ENCODE measurements at places on chromosomes 16 and 17. TPM values are rescaled to one million over a fixed set of nuclear protein-coding genes. Genes with fewer than 3 reads are reported as not detected.

Gene KRTAP9-3
- total RNA-seq = not detected

GRCh38 chr17:50605429-50605828, 29.3 kb upstream of the ABCC3 start:
- peaks cover 15% of the 10 kb centered on the region for H3K27me3 ChIP-seq
- H3K4me3 ChIP-seq = no peak overlapping the region
- no peak overlapping the region for H3K27ac ChIP-seq
- no peak for DNase-seq

- no peak overlapping the region for H3K27ac ChIP-seq
- no peak overlapping the region for H3K4me3 ChIP-seq
- H3K36me3 ChIP-seq = no peaks in the 10 kb centered on the region
- no peak for DNase-seq
Measured at GRCh38 chr17:36151891-36152638, 24.4 kb downstream of the TBC1D3B start.

Gene NGFR
- 131 TPM for total RNA-seq

DNA sequence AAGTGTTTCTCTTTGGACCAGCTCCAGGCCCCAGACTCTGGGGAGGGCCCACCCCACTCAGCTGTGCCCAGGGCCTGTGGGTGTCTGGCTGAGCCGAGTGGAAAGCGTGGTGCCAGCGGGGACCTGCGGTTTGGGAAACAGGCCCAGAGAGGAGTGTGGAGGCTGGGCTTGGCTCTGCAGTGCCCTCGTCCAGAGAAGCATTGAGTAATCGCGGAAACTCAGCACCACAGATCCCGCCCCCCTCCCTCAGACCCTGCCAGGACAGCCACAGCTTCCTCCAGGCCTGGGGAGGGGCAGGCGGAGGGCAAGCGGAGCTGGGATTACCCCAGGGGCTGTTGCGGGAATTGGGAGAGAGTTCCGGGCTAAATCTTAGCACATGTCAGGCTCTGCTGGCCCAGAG, 14.6 kb upstream of the PITPNA start:
- H3K27ac ChIP-seq = no peak overlapping the region
- H3K36me3 ChIP-seq = no peaks in the 10 kb centered on the region
- no peak for DNase-seq
- peaks cover 5% of the 10 kb centered on the region for H3K27me3 ChIP-seq
- H3K4me1 ChIP-seq = peaks cover 8% of the 10 kb centered on the region

GRCh38 chr17:65181237-65182061, 44.3 kb downstream of the RGS9 start:
- H3K36me3 ChIP-seq = no peaks in the 10 kb centered on the region
- peaks cover 2% of the 10 kb centered on the region for H3K27me3 ChIP-seq
- DNase-seq = no peak

Gene FUS
- 473 TPM for total RNA-seq

GRCh38 chr17:10920558-10921108, 82.7 kb upstream of the PIRT start:
- H3K4me3 ChIP-seq = no peak overlapping the region
- H3K36me3 ChIP-seq = no peaks in the 10 kb centered on the region
- H3K27me3 ChIP-seq = no peaks in the 10 kb centered on the region
- peaks cover 3% of the 10 kb centered on the region for H3K4me1 ChIP-seq
- peak; percentile 45 for DNase-seq

- peaks cover 14% of the 10 kb centered on the region for H3K4me1 ChIP-seq
- H3K4me3 ChIP-seq = peak overlapping the region; percentile 34
- no peaks in the 10 kb centered on the region for H3K36me3 ChIP-seq
- H3K27ac ChIP-seq = no peak overlapping the region
Measured at GRCh38 chr17:1186923-1187771, 7.4 kb upstream of the ABR start.

DNA sequence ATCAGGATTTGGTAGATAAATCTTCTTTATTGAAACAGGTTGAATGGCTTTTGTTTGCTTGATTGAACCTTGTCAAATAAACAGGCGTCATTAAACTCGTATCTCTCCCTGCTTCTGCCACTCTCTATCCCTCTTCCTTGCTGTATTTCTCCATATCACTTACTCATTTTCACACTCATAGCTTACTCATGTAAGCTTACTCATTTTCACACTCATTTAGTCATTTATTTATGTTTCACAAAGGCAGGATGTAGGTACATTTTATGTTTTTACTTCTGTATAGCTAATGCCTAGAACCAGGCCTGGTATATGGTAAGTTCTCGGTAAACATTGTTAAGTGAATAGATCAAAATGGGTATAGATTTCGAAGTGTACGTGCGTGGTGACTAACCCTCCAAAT, 450.0 kb downstream of the PMP22 start:
- H3K4me1 ChIP-seq = no peaks in the 10 kb centered on the region
- H3K27ac ChIP-seq = no peak overlapping the region
- H3K36me3 ChIP-seq = no peaks in the 10 kb centered on the region
- no peak for DNase-seq
- H3K27me3 ChIP-seq = peaks cover 2% of the 10 kb centered on the region

DNA sequence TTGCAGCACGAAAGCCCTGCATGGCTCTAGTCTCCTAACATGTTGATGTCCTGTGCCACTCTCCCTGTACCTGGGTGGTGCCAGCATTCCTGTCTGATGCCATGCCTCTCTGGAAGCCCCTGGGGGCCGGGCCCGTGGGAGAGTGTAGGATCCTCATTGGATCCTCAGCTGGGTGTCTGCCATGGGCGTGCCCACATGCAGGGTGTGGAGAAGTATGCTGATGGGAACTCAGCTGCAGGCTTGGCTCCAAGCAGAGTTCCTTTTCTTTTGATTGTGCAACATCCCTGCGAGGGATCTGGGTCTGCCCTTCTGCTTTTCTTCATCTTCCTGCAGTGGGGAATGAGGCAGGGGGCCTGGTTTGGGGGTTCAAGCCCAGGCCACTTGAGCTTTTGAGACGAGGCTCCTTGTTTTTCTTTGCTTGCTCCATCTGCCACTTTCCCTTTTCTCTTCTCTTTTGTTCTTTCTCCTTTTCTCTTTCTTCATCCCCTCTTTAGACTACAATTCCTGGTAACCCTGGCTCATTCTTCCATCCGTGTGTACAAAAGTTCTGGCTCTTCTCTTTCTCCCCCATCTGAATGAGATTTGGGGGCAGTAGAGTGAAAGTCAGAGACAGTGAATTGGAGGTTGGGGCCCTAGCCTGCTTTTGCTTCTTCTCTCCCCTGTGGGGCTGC, 32.9 kb downstream of the KSR1 start:
- H3K27ac ChIP-seq = peak overlapping the region; percentile 62
- no peak for DNase-seq
- H3K27me3 ChIP-seq = peaks cover 17% of the 10 kb centered on the region
- H3K4me1 ChIP-seq = peaks cover 63% of the 10 kb centered on the region
- H3K36me3 ChIP-seq = no peaks in the 10 kb centered on the region
- peak overlapping the region; percentile 80 for H3K4me3 ChIP-seq

- peaks cover 8% of the 10 kb centered on the region for H3K4me1 ChIP-seq
- no peaks in the 10 kb centered on the region for H3K36me3 ChIP-seq
- H3K27me3 ChIP-seq = peaks cover 5% of the 10 kb centered on the region
- no peak overlapping the region for H3K4me3 ChIP-seq
Measured at GRCh38 chr17:28466521-28467048, 6.9 kb upstream of the SLC13A2 start.

DNA sequence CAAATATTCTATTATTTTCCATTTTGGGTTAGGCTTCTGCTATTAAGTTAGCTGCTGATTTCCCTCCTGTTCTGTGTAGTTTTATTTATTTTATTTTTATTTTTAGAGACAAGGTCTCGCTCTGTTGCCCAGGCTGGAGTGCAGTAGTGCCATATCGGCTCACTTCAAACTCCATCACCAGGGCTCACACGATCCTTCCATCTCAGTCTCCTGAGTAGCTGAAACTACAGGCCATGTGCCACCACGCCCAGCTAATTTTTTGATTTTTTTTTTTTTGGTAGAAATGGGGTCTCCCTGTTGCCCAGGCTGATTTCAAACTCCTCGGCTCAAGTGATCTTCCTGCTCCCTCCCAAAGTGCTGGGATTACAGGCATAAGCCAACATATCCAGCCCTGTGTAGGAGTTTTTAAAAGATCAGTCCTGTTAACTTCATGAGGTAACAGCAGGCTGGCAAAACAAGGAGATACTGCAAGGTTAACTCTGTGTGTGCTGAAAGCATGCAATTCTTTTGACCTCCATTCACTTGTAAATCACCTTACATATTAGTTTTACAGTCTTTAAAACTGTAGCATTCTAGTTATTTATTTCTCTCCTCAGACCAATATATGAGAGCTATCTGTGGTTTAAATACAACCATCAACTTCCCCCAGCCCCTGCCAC, 63.2 kb downstream of the SSH2 start:
- peaks cover 25% of the 10 kb centered on the region for H3K4me1 ChIP-seq
- DNase-seq = no peak
- no peak overlapping the region for H3K4me3 ChIP-seq

Gene METTL26
- 63.6 TPM for total RNA-seq

Gene CD300E
- total RNA-seq = not detected

- H3K4me1 ChIP-seq = no peaks in the 10 kb centered on the region
- DNase-seq = no peak
Measured at GRCh38 chr16:3935921-3936320, 55.4 kb upstream of the CREBBP start.

- DNase-seq = no peak
- peaks cover 4% of the 10 kb centered on the region for H3K36me3 ChIP-seq
- H3K27ac ChIP-seq = no peak overlapping the region
- peaks cover 5% of the 10 kb centered on the region for H3K27me3 ChIP-seq
- H3K4me3 ChIP-seq = no peak overlapping the region
Measured at GRCh38 chr16:16146380-16147315, 76.6 kb downstream of the ABCC6 start.

GRCh38 chr17:37699285-37699973, 45.4 kb downstream of the HNF1B start:
- H3K27ac ChIP-seq = no peak overlapping the region
- DNase-seq = no peak
- peaks cover 1% of the 10 kb centered on the region for H3K27me3 ChIP-seq
- no peak overlapping the region for H3K4me3 ChIP-seq
- no peaks in the 10 kb centered on the region for H3K36me3 ChIP-seq
- H3K4me1 ChIP-seq = no peaks in the 10 kb centered on the region

GRCh38 chr16:81279392-81279791, 35.4 kb upstream of the GAN start:
- no peak overlapping the region for H3K27ac ChIP-seq
- no peaks in the 10 kb centered on the region for H3K4me1 ChIP-seq
- no peak for DNase-seq

Gene PNMT
- not detected for total RNA-seq

- H3K4me1 ChIP-seq = no peaks in the 10 kb centered on the region
- no peak overlapping the region for H3K4me3 ChIP-seq
- DNase-seq = no peak
- no peak overlapping the region for H3K27ac ChIP-seq
Measured at GRCh38 chr16:68884401-68884800, 41.1 kb downstream of the TANGO6 start.

DNA sequence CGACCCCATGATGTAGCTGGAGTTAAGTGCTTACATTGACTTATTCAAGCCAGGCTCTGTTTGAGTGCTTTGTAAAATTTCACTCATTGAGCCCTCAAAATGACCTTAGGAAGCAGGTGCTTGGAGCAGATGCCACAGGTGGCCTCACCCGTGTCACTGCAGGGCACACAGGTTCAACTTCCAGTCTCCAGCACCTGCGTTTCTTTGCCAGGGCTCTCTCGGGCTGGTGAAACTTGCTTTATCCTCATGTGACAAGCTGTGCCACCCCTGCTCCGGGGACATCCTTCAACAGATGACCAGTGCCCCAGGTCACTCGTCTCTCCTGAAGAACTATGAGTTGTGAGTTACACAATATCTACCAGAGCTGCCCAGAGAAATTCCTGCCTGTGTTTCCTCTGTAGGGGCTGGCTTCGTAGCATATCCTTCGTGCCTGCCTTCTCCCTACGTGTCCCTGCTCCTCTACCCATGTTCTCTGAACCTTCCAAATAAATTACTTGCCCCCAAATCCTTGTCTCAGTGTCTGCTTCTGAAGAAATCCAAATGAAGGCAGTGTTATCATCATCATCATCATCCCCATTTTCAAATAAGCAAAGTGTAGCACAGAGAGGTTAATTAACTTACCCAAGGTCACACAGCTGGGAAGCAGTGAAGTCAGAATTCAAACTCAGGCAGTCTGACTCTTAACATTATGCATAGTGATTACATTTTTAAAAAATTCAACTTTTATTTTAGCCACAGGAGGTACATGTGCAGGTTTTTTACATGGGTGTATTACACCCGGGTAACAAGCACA, 352.5 kb downstream of the NPIPA8 start:
- H3K4me1 ChIP-seq = no peaks in the 10 kb centered on the region
- H3K27ac ChIP-seq = no peak overlapping the region
- DNase-seq = no peak
- peaks cover 5% of the 10 kb centered on the region for H3K36me3 ChIP-seq
- no peak overlapping the region for H3K4me3 ChIP-seq
- H3K27me3 ChIP-seq = no peaks in the 10 kb centered on the region

DNA sequence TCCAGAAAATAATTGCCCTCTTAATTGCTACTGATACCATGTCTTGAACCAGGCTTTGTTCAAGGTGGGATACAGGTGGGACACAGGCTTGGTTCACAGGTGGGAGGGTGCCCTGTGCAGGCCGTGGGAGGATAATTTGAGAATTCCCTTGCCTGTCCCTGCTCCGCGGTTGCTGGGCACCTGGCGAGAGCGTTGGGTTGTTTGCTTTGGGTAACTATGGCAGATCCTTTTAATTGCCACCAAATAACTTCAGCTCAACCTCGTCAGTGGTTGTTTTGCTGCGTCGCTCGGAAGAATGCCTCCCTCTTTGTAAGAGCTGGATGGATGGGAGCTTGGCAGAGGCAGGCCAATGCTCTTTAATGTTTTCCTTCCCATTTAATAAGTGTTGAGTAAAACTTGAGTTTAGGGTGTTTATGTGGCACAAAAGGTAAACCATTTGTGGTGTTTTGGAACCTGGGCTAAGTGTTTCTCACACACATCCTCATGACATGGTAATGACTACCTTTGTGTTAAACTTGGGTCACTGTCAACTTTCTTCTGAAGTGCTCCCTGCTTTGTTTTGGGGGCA, 202.5 kb downstream of the MSI2 start:
- peaks cover 9% of the 10 kb centered on the region for H3K27me3 ChIP-seq
- no peak overlapping the region for H3K4me3 ChIP-seq
- H3K27ac ChIP-seq = no peak overlapping the region
- DNase-seq = no peak
- peaks cover 4% of the 10 kb centered on the region for H3K36me3 ChIP-seq

Gene CD300A
- total RNA-seq = 0.25 TPM

DNA sequence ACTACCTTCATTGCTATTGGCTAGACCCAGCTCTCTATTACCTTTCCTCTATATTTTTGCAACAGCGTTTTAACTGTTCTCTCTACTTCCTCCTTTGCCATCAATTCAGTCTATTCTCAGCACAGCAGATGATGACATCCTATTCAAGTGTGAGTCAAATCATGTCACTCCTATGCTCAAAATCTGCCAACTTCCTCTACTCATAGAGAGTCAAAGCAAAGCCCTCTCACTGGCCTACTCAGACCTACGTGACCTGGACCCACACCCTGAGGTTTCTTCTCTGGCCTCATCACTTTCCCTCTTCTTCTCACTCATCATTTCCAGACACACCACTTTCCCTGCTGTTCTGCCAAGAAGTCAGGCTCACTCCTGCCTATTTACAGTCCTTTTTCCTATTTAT, 289.0 kb upstream of the AXIN2 start:
- H3K4me3 ChIP-seq = no peak overlapping the region
- DNase-seq = no peak
- H3K4me1 ChIP-seq = no peaks in the 10 kb centered on the region
- H3K27ac ChIP-seq = no peak overlapping the region
- H3K36me3 ChIP-seq = no peaks in the 10 kb centered on the region

GRCh38 chr16:35506898-35507194, 2047.4 kb downstream of the TP53TG3F start:
- no peak overlapping the region for H3K27ac ChIP-seq
- H3K4me1 ChIP-seq = no peaks in the 10 kb centered on the region
- peaks cover 4% of the 10 kb centered on the region for H3K36me3 ChIP-seq

Gene CNTNAP1
- 44.8 TPM for total RNA-seq

Measured in glutamatergic neuron (in vitro differentiated cells).